ENCODE measurements at places on chromosomes 4 and X. TPM values are rescaled to one million over a fixed set of nuclear protein-coding genes. Genes with fewer than 3 reads are reported as not detected.
A peak's percentile ranks its signal among the peaks of the same experiment; 100 is the strongest.

DNA sequence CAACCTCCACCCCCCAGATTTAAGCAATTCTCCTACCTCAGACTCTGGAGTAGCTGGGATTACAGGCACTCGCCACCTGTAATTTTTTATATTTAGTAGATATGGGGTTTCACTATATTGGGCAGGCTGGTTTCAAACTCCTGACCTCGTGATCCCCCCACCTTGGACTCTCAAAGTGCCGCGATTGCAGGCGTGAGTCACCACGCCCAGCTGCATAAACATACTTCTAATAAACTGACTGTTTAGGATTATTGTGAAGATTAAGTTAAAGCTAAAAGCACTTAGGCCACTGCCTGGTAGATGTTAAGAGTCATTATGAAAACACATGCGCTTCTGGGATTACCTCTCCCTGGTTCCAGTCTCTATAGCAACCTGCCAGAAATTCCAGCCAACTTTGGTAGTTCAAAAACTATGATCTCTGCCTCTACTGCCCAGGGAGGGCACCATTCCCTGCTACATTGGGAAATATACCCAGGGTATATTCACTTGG is 30.2 kb upstream of the GRIA3 start:
- no peak for DNase-seq

DNA sequence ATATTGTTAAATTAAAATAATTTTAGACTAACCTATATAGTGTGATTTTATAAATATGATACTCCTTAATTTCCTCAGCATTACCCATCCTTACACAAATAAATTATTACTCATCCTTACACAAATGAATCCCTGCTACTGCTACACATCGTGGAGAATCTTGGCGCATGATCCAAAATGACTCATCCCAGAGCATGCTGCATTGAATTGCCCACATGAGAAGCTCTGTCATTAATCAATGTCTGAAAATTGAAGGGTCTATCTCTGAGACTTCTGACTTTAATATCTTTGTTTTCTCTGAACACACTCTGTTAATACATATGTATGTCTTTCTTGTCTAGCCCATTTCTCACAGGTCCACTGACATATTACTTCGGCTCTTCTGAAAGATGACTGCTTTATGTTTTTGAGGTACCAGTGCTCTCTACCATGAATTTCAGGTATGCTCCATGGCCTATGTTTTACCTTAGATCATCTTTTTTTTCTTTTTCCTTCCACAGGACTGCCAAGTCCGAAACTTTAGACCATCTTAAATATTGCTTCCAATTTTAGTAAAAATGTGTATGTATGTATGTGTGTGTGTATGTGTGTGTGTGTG is 15.7 kb upstream of the DUSP21 start:
- peak; percentile 69 for DNase-seq

- no peak for DNase-seq
These were observed 27.9 kb downstream of the AMOT start for GRCh38 chrX:112812741-112813140.

DNA sequence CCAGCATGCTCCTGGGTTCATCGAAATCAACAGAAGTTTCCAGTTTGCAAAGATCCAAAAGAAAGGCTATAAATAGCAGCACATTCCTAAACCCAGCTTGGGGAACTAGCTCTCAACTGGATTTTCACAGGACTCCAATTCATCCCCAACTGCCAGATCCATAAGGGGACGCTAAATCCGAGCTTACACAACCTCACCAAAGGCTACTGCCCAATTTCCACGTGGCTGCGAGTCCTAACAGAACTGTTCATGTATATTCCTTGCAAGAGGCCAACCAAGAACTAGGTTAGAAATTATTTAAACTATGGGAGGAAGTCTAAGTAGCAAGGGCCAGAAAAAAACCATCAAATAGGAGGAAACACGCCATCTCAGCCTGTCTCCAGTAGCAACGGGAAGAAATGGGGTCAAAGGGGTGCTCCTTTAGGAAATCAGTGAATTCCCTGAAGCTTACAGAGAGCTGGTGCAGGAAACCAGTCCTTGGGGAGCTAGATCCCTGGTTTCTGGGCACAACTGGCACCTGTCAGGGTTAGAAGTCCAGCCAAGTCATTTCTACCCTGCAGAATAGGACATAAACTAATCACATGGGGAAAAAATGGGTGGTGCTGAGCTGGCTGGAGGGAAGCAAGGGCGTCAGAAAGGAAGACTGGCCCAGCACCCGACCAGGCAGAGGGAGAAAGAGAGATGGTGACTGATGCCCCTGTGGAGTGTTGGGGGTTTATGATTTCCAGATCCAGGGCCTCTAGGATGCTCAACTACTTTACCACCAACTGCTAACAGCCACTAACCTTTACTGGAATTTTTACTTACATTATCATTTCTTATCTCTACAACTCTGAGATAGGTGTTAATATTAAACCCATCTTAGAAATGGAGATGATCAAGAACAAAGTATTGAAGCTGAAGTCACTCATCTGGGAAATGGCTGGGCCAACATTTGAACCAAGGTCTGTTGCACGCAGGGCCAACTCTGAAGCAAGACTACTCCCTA is 20.5 kb downstream of the RELL1 start:
- no peak for DNase-seq

CNKSR2 gene
- 6.0 TPM for polyA plus RNA-seq

PABPC4L gene
- 0.35 TPM for polyA plus RNA-seq

PRR32 gene
- not detected for polyA plus RNA-seq

ENAM gene
- not detected for polyA plus RNA-seq

PCDH11X gene
- polyA plus RNA-seq = 0.03 TPM

C1QTNF7 gene
- not detected for polyA plus RNA-seq

EGFL6 gene
- not detected for polyA plus RNA-seq

Data from A549 (cell line).